Esophagus squamous epithelium (tissue), 5 donors: ENCODE measurements at places on chromosomes 6 and 20.

GRCh38 chr20:59814840-59815340 lies 118.5 kb downstream of the SYCP2 start:
- no peaks in the 10 kb centered on the region for H3K4me1 ChIP-seq
- no peak overlapping the region for H3K27ac ChIP-seq
- DNase-seq = no peak
- H3K4me3 ChIP-seq = no peak overlapping the region
- no peaks in the 10 kb centered on the region for H3K36me3 ChIP-seq
- H3K27me3 ChIP-seq = no peaks in the 10 kb centered on the region

DNA sequence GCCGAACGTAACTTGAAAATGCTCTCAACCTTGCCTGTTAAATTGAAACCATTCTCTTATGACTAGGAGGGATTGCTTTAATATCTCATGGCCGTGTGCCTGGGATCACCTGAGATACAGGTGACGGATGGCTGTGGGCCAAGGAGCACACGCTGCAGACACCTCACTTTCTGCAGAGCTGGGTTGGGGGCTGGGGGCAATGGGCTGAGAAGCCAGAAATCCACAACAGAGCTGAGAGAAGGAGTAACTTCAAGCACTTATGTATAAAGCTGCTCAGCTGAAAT lies 170.9 kb downstream of the DTNBP1 start:
- H3K36me3 ChIP-seq = peaks cover 16% of the 10 kb centered on the region
- no peak for DNase-seq
- H3K27ac ChIP-seq = no peak overlapping the region
- H3K4me1 ChIP-seq = no peaks in the 10 kb centered on the region
- no peaks in the 10 kb centered on the region for H3K27me3 ChIP-seq
- no peak overlapping the region for H3K4me3 ChIP-seq

DNA sequence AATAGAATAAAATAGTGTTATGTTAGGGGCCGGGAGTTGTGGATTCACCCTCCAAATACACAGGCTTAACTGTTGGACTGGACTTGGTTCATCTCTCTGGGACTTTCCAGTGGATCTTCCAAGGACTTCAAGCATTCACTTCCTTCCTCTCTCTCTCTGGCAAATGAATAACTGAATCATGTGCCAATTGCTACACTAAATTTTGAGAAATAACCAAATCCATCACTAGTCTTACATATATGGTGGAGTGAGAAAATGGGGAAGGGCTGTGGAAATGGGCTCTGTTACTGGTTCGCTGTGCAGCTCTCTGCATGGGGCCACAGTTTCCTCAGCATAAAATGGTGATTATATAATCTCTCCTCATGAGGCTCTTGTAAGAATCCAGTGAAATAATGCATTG lies 6.8 kb upstream of the KIAA1755 start:
- DNase-seq = no peak
- H3K4me1 ChIP-seq = peaks cover 16% of the 10 kb centered on the region
- H3K27ac ChIP-seq = no peak overlapping the region
- H3K27me3 ChIP-seq = no peaks in the 10 kb centered on the region

DNA sequence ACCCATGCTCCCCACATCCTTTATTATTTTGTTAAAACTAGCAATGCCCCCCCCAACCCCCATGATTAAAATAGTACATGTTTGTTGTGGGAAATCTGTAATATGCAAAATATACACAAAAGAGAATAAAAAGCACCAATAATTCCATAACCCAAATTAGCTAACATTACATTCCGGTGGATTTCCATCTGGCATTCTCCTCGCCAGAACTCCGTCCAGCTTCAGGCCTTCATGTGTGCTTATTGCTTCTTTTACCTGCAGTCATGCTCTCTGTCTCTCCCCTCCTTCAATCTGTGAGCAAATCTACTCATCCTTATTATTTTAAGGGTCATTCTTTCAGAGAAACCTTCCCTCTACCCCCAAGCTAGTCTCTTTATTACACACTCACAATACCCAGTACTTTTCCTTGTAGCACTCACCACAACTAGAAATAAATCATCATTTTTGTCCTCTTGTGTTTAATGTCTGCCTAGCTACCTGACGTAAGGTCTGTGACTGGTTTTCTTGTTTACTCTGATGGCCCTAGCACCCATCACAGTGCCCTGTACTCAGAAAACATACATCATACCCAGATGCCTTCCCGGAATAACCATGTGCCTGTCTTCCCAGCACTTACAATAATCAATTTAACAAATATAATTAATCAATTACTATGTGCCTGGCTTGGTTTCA lies 25.6 kb upstream of the IER3 start:
- H3K36me3 ChIP-seq = no peaks in the 10 kb centered on the region
- no peaks in the 10 kb centered on the region for H3K27me3 ChIP-seq
- no peak overlapping the region for H3K4me3 ChIP-seq
- peaks cover 17% of the 10 kb centered on the region for H3K4me1 ChIP-seq
- DNase-seq = no peak

- H3K27me3 ChIP-seq = no peaks in the 10 kb centered on the region
- DNase-seq = no peak
- peaks cover 54% of the 10 kb centered on the region for H3K4me1 ChIP-seq
These were observed 2.3 kb downstream of the CCND3 start for GRCh38 chr6:41939176-41939847.

- H3K4me1 ChIP-seq = no peaks in the 10 kb centered on the region
- H3K27me3 ChIP-seq = peaks cover 3% of the 10 kb centered on the region
These were observed 1378.6 kb upstream of the DEFB115 start for GRCh38 chr20:29878777-29879442.
